Activated T-helper 1 cell treated with anti-CD3 and anti-CD28 coated beads, Interleukin-12 subunit alpha, Interleukin-12 subunit beta, Interleukin-2, Interleukin-4 antibody, amounts not matched to agents 30 ng/mL and 10 ng/mL and 1 ng/mL, durations not matched to agents 14 hours and 24 hours and 36 hours (primary cell): ENCODE measurements at places on chromosomes 12 and 14. TPM values are rescaled to one million over a fixed set of nuclear protein-coding genes. Genes with fewer than 3 reads are reported as not detected.

DNA sequence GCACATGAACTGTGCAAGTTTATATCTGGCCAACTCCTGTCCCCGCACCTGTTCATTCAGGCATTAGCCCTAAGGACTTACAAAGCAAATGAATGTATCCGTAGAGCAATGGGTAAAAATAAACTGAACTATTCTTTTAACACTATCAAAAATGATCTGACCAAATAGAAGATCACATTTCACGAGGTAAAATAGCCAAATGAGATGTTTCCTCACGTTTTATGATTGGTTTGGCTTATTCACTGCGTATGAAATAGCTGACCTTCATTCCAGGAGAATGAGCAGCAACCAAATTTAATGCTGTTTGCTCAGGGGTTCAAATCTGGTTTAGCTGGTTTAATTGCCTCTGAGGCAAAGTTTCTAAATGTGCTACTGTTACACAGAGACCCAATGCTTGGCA lies 216.0 kb upstream of the EEA1 start:
- H3K36me3 ChIP-seq: no peaks in the 10 kb centered on the region
- no peak overlapping the region for H3K27ac ChIP-seq
- peaks cover 6% of the 10 kb centered on the region for H3K27me3 ChIP-seq
- H3K4me1 ChIP-seq: no peaks in the 10 kb centered on the region

GRCh38 chr12:28742791-28743190 lies 406.3 kb upstream of the FAR2 start:
- H3K4me1 ChIP-seq: no peaks in the 10 kb centered on the region
- DNase-seq: no peak
- H3K27ac ChIP-seq: no peak overlapping the region

Gene KRT71
- not detected in 2 replicates for total RNA-seq

- H3K4me3 ChIP-seq: no peak overlapping the region
- no peak overlapping the region for H3K27ac ChIP-seq
- H3K4me1 ChIP-seq: no peaks in the 10 kb centered on the region
- H3K36me3 ChIP-seq: no peaks in the 10 kb centered on the region
- no peaks in the 10 kb centered on the region for H3K27me3 ChIP-seq
These were observed 100.1 kb downstream of the ATP23 start for GRCh38 chr12:58041441-58041840.

Gene AICDA
- not detected in 2 replicates for total RNA-seq
